DMS153 (cell line): ENCODE measurements at places on chromosomes 2 and 18.

DNA sequence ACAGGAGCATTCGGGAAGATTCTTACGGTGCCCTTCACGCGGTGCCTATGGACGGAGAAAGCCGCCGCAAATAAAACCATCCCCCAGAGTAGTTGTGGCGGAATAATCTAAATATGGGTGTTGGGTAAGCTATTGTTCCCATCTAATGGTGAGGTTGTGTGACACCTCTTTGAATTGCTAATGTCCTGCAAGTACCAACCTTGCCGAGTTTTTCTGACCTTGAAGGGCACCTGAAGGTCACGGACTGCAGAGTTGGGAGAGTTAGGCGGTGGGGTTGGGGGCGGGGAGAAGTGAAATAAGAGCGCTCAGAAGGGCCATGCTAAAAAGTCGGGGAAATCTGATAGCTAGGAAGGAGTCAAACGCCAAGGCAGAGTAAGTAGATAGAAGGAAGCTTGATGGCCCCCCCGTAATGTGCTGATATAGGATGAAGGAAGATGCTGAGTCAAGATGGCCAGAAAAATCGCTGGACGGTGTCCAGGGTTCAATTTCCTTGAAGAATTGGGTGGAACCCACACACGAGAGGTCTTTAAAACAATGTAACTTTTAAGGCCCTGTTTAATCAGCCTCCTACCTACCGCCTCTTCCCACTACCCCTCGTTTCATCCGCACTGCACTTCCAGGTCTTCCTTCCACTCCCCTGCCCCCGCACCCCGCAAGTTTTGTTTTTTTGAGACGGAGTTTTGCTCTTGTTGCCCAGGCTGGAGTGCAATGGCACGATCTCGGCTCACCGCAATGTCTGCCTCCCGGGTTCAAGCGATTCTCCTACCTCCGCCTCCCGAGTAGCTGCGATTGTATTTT, 600 bp downstream of the KATNAL2 start:
- no peak for DNase-seq

GRCh38 chr2:197889041-197889440, 84.6 kb downstream of the PLCL1 start:
- peak; percentile 24 for DNase-seq

DNA sequence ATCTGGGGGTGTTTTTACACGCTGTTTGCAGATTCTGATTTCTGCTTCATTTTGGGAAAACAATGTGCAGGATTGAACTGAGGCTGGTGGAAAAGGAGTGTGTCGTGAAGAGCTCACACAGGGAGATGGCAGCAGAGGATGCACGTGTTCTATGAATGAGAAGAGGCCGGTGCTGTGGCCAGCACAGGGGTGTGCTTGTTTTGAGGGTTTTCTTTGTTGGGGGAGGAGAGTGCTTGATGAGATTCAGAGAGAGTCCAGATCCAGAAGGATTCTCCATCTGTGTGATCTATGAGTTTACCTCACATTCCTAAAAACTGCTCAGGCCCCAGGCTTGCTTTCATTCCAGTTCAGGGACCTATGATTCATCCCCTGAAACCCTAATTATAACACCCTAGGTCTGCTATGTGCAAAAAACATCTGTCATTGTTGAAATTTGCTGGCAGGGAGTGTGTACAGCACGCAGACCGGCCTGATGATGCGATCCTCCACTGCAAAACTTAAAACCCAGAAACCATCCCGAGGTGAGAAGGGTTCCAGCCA, 12.1 kb downstream of the TGFA start:
- no peak for DNase-seq

GRCh38 chr2:22027345-22028005, 903.7 kb downstream of the TDRD15 start:
- DNase-seq, result no peak

DNA sequence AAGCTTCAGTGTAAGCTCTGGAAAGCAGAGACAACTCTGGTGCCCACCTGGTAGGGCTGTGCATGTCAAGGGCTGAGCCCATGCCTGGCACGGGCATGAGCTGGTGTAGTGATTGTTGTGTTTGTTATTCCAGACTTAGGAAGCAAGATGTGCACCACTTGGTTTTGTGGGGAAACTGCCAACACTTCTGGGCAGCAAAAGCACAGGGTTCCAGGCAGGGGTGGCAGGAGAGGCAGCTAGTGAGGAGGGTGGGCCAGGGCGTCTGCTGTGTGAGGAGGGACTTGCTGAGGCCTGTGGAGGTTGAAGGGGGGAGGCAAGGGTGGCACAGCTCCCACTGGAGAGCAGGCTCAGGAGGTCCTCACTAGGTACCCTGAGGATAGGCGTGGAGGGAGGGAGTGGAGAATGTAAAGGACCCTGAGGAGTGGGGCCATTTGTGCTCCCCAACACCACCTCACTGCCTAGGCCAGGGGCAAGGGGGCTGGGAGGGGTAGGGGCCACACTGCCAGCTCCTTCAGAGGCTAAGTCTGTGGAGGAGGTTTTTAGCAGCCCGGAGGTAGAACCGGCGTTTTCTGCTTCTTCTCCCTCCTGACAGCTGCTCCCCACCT, 104.0 kb upstream of the POU3F3 start:
- no peak for DNase-seq

DNA sequence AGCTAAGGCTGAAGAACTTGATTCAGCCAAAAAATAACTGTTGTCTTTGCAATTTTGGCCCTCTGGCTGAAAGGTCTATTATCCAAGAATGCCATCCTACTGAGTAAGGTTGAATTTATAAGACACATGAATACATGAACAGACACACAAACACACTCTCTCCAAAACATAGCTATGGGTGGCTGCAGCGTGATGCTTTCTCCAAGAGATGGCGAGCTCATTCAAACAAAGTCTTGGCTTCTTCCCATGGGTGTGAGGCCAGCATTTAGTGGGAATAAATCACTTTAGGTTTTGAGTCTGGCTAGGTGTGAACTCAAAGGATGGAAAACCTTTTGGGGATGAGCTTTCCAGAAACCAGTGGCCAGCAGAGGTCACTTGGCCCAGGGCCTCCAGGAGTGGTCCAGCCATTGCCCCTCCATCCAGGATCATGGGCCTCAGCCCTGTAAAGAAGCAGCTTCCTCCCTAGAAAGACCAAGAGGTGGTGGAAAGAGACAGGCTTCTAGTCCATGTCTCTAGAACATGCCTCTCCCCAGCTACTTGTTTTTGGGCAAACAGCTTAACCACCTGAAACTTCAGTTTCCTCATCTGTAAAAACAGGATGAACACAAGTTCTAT, 11.0 kb upstream of the OSR1 start:
- peak; percentile 23 for DNase-seq

- no peak for DNase-seq
Observed at GRCh38 chr2:40315683-40316082, 136.2 kb downstream of the SLC8A1 start.

- no peak for DNase-seq
Observed at GRCh38 chr18:1779587-1779986, 791.7 kb downstream of the METTL4 start.

- no peak for DNase-seq
Observed at GRCh38 chr18:3493501-3494244, 43.7 kb downstream of the TGIF1 start.

GRCh38 chr2:11822746-11823451, 76.5 kb downstream of the LPIN1 start:
- no peak for DNase-seq

DNA sequence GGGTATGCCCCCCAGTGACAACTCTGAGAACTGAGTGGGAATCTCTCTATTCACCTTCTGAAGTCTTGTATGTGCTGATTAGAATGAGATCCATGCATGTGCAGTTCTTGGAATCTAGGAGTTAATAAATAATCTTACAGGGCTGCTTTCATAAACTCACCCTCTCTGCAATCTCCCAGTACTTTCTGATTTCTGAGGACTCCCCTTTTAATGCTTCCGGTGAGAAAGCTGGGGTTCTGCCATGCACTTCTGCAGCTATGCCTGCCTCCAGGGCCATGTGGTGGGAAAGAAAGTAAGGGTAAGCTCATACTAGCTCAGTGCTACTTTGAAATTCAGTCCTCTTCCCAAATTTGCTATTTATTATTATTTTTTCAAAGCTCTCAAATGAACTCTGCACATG, 432.9 kb downstream of the MTX2 start:
- DNase-seq, result no peak

- no peak for DNase-seq
Observed at GRCh38 chr2:222391743-222392285, 32.5 kb upstream of the SGPP2 start.

DNA sequence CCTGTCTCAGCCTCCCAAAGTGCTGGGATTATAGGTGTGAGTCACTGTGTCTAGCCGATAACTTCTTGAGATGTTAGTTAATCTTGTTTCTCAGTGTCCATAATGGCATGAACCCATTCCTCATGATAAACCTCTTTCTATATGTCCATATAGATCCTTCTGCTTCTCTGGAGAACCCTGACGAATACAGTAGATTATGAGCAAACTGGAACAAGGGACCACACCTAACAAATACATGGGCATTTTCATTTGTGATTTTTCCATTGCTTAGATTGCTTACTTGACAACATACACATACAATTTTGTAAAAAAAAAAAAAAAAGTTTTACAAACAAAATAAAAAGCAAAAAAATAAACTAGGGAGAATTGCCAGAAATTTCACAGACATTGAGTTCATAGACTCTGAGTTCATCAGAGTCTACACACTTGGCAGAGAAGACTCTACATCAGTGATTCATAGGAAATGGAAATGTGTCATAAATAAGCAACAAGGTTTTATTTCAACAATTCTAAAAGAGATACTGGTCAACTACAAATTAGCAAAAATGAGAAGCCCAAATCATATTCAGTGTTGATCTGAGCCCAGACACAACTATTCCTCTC, 96.7 kb downstream of the GALR1 start:
- DNase-seq, result no peak

DNA sequence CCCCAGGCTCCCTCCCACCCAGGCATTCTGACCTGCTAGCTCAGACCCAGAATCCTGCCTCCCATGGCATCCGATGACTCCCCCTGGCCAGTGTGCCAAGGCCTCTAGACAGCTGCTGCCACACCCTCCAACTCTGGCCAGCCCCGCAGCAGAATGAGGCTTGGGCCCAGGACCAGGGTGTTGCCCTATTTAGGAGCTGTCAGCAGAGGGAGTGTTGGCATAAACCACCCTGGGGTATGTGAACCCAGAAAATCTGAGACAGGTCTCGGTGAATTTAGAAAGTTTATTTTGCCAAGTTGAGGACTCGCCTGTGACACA, 134.3 kb downstream of the KLHL29 start:
- DNase-seq, result no peak

DNA sequence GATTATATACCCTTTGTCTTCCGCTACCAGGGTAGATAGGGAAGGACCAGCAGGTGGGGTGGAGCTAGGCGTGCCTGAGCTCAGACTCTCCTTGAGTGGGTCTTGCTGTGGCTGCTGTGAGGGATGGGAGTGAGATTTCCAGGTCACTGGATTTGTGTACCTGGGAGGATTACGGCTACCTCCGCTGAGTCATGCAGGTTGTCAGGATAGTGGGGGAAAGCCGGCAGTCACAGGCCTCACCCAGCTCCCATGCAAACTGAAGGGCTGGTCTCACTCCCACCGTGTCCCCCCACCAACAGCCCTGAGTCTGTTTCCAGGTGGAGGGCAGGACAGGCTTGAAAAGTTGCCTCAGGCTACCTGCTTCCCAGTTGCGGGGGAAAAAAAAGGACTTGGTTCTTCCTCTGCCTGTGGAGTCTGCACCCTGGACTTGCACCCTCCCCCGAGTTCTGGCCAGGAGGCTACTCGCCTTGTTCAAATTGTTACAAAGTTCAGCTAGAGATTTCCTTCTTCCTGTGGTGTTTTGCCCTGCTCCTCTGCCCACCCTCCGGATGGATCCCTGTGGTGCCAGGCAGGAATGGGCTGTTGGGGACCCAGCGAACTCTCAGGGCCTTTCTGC, 268.3 kb downstream of the VAPA start:
- DNase-seq, result no peak

DNA sequence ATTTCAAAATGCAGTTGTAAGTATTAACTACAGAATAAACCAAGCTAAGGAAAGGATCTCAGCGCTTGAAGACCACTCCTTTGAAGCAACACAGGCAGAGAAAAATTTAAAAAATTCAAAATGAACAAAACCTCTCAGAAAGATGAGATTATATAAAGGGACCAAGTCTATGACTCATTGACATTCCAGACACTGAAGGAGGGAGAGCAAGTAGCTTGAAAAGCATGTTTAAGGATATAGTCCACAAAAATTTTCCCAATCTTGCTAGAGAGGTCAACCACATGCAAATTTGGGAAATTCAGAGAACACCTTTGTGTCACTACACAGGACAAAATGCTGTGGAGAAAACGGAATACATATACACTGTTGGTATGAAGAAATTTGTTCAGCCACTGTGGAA, 112.6 kb upstream of the MC4R start:
- no peak for DNase-seq

GRCh38 chr2:45403036-45403435, 208.0 kb downstream of the SRBD1 start:
- no peak for DNase-seq

DNA sequence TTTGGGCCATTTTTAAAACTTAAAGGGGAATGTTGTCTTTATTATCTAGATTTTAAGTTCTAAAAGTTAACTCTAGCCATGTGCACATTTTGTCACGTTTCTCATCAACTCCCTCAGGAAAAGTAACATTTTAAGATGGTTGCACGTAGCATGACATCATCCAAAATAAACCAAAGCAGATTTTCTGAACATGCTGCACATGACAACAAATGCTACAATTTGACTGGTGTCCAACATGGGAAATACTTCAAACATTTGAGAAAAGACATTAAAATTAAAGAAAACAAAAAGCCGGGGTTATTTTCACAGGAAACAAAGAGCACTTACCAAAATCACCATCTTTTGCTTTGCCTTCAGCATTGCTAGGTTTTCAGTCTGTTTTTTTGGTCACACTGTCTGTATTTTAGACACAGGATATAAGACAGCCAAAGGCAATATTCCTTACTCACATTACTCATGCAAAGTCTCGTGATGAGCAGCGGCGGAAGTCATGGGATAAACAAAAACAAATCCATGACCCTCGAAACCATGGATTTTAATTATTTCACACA, 51.3 kb upstream of the RND3 start:
- DNase-seq, result no peak

DNA sequence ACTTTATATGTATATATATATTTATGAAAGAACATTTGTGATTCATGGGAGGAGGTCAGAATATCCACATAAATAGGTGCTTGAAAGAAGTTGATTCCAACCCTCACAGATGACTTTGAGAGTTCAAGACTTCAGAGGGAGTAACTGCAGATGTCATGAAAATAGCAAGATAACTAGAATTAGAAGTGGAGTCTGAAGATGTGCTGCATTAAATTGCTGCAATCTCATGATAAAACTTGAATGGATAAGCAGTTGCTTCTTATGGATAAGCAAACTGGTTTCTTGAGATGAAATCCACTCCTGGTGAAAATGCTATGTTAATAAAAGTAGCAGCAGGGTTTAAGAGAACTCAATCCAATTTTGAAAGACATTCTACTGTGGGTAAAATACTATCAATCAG, 40.2 kb downstream of the G6PC2 start:
- no peak for DNase-seq
